ENCODE measurements at places on chromosomes 16 and 17. TPM values are rescaled to one million over a fixed set of nuclear protein-coding genes. Genes with fewer than 3 reads are reported as not detected.

DHRS7C gene
- total RNA-seq = not detected

SLFN11 gene
- 0.25 TPM for total RNA-seq

SLC52A1 gene
- total RNA-seq = not detected

RNF135 gene
- 5.6 TPM for total RNA-seq

MYH1 gene
- not detected for total RNA-seq

CXCL16 gene
- total RNA-seq = 3.2 TPM

GPR139 gene
- not detected for total RNA-seq

SLC4A1 gene
- total RNA-seq = not detected

Data from astrocyte (in vitro differentiated cells and primary cell).